ENCODE measurements at places on chromosomes 1 and 21.

GRCh38 chr1:8061210-8061609, 35.1 kb upstream of the ERRFI1 start:
- peak; percentile 95 for DNase-seq

DNA sequence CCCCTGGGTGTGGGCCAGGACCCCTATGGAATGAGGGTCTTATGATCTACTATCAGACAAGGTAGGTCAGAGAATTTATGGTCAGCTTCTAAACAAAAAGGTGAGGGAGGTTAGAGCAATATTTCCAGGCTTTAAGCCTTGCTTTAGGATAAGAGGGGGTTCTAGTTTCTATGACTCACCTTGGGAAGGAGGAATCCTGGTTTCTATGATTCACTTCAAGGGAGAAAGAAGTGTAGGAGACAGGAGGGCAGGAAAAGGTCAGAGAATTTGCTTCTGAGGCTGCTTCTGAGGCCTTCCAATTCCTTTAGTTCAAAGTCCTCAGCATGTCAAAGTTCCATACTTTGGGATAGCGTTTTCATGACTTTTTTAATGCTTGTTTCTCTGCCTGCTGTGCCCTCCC, 35.2 kb downstream of the RGL1 start:
- DNase-seq = no peak

DNA sequence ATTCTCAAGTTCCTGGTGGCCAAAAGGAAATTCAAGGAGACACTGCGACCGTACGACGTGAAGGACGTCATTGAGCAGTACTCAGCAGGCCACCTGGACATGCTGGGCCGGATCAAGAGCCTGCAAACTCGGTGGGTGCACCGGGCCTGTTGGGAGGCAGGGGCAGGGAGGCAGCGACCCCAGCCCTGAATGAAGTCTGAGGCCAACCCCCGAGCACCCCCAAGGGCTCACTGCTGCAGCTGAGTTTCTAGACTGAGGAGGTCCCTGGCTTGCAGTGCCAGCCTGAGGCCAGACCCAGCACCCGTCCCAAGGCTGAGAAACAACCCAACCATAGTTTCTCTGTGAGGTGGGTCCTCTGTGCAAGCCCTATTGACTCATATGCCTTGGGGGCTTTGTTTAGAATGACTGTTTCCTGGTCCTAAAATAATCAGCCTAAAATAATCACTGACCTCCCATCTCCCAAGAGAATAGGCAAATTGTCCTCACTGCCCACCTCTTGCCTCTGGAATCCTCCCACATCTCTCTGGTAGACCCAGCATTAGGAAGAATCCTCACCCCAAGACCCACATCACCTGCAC, 27.1 kb downstream of the CITED4 start:
- no peak for DNase-seq

DNA sequence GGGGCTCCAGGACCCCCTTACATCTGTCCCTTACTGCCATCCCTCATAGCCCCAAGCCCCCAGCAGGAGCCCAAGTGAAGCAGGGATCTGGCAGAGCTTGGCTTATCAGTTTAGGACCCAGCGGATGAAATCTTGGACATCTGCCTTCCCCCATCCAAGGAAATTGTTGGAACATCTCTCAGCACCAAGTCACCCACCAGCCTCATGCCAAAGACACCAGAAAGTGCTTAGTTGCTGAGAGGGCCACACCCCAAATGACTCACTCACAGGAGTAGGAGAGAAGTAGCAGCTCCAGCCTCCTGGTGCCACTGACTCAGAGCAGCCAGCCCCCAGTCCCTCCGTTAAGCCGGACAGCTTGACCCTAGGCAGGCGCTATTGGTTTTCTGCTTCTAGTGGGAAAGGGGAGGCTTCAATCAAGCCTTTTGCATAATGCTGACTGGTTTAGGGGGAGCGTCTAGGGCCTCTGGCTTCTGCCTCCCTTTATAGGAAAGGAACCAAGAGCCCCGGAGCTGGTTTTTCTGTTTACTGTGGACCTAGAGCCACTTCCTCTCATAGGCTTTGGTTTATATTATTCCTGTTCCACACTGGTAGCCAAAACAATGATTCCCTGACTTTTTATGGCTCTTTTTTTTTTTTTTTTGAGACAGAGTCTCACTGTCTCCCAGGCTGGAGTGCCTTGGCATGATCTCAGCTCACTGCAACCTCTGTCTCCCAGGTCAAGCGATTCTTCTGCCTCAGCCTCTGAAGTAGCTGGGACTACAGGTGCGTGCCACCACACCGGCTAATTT, 114.2 kb upstream of the IPO9 start:
- peak; percentile 98 for DNase-seq

DNA sequence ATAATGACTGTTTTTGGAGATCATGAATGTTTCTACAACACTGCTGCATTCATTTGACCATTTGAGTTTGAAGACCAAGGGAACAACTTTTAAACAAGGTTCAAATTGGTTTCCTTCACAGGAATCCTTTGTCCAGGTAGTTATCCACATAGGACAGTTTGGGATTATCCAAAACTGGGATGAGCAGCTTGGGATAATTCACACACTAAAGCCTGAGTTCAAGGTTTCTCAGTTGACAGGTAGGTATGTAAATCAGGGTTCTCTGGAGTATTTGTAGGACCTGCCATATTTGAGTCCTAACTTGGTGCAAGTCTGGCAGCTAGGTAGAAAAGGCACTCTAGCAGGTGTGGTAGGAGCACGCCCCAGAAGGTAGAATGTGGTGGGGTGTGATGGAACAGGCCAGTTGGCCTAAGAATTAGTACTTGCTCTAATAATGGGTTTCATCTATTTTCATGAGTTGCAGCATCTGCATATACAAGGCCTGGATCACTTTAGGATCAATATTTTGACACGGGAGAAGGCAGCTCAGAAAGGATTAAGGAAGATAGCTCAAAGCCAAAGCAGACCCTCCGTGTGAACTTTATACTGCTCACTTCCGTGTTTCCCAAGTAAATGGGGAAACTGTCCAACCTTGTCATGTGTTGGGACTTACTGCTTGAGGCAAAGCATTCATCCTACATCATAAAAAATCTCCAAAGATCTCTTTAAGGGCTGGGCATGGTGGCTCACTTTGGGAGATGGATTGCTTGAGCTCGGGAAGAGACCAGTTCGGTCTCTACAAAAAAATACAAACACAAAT, 14.1 kb upstream of the RAB42 start:
- no peak for DNase-seq

- DNase-seq = peak; percentile 46
Measured at GRCh38 chr21:46477765-46478164, 19.1 kb downstream of the DIP2A start.

GRCh38 chr1:9280015-9280860, 12.5 kb upstream of the SPSB1 start:
- peak; percentile 89 for DNase-seq

DNA sequence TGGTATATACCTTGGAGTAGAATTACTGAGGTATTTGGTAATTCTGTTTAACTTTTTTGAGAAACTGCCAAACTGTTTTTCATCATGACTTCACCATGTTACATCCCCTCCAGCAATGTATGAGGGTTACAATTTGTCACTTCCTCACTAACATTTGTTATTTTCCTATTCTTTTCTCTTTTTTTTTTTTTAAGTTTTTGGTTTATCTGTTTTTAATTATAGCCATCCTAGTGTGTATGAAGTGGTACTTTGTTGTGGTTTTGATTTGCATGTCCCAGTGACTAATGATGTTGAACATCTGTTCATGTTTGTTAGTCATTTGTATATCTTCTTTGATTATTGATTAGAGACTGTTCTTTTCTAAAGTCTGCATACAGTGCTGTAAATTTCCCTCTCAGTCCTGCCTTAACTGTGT, 147.3 kb downstream of the HS2ST1 start:
- peak; percentile 57 for DNase-seq

GRCh38 chr1:75615613-75616435, 4.9 kb upstream of the SLC44A5 start:
- peak; percentile 40 for DNase-seq

- DNase-seq = no peak
Measured at GRCh38 chr1:61081144-61081685, 1.1 kb upstream of the NFIA start.

DNA sequence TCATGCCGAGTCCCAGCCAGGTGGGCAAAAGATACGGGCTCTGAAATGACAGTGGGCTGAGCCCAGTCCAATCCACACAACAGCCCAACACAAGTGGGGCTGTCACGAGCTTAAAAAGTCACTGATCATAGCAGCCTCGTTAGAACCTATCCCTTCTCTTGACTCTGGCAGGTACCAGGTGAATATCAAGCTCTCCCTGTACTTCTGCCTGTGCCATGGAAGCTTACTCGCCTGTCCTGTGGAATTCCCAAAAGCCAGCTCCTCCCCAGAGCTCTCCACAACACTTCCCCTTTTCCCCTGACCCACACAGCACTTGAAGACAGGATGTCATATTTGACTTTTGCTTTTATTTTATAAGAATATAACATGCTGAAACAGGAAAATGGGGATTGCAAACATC, 5.9 kb downstream of the RGS16 start:
- DNase-seq = no peak

DNA sequence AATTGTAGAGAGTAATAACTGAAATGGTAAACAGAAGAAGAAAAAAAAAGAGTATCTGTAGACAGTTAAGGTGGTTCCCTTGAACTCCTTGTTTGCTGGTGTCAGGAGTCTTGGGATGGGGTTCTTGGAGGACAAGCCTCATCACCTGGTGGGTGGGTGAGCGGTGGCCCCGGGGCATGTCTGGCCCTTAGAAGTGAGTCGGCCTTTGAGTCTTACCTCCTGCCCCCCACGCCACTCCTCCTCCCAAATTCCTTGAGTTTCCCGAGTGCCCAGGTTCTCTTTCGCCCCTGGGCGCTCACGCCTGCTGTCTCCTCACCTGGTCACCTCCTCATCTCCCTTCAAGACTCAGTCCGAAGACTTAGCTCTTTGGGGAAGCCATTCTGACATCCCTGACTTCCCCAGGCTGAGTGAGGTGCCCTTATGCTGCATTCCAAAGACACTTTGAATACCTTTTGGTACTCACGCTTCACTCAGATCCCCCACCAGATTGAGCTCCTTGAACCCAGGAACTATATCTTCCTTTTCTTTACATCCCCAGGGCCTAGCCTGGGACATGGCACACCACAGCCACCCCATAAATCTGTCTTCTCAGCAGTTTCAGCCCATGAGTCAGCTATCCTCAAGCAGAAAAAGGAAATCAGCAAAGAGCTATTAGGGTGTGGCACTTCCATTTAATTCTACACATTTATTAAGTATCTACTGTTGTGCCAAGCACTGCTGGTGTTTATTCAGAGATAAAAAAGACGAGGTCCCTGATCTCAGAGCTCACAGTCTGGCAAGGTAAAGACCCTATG, 13.5 kb upstream of the IKBKE start:
- no peak for DNase-seq

GRCh38 chr1:231493421-231494185, 34.9 kb upstream of the TSNAX start:
- peak; percentile 17 for DNase-seq

- DNase-seq = peak; percentile 65
Measured at GRCh38 chr1:246161626-246162025, 345.5 kb downstream of the SMYD3 start.

GRCh38 chr1:109197158-109198042, 16.3 kb upstream of the SARS1 start:
- DNase-seq = peak; percentile 93

DNA sequence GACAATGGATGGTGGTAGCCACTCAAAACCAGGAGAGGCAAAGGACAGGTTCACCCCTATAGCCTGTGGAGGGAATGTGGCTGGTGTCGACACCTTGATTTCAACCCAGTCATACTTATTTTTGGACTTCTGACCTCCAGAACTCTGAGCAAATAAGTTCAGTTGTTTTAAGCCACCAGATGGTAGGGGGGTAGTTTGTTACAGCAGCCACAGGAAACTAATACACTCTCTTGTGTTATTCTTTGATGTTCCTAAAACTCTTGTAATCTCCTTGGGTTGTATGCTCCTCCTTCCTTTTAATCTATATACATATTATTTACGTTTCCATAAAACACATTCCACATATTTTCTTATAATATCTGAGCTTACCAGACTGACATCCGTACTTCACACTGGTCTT, 65.9 kb downstream of the ZBTB18 start:
- DNase-seq = no peak

DNA sequence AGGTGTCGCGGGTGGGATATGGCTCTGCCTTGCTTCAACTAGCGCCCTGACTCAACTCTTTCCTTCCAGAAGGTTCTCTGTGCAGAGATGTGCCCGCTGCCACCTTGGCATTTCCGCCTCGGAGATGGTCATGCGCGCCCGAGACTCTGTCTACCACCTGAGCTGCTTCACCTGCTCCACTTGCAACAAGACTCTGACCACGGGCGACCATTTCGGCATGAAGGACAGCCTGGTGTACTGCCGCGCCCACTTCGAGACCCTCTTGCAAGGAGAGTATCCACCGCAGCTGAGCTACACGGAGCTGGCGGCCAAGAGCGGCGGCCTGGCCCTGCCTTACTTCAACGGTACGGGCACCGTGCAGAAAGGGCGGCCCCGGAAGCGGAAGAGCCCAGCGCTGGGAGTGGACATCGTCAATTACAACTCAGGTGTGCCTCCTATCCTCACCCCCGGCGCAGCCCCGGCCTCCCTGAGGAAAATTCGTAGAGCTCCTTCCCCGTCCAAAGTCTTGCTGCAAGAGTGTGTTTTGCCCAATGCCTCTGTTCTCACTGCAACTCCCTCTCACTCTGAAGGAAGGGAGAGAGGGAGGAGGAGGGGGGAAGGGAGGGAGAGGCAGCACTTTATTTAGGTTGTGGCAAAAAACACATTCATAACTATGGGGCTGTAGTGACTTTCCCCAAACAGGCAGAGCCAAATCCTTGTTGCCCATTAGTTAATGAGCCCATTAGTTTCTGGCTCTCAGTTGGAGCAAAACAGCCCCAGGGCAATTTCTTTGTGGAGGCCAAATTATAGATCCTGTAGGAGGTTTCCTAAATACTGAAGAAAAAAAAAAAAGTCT, 4.3 kb downstream of the LHX9 start:
- DNase-seq = no peak

DNA sequence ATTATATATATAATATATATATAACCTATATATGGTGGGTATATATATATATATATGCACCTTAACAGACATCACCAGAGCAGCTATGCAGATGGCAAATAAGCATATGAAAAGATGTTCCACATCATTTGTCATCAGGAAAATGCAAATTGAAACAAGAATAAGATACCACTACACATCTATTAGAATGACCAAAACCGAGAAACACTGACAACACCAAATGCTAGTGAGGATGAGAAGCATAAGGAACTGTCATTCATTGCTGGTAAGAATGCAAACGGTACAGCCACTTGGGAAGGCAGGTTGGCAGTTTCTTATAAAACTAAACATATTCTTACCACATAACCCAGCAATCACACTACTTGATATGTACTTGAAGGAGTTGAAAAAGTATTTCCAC, 219.8 kb upstream of the PRMT6 start:
- DNase-seq = no peak

GRCh38 chr1:154880671-154881070, 10.6 kb upstream of the KCNN3 start:
- DNase-seq = no peak

DNA sequence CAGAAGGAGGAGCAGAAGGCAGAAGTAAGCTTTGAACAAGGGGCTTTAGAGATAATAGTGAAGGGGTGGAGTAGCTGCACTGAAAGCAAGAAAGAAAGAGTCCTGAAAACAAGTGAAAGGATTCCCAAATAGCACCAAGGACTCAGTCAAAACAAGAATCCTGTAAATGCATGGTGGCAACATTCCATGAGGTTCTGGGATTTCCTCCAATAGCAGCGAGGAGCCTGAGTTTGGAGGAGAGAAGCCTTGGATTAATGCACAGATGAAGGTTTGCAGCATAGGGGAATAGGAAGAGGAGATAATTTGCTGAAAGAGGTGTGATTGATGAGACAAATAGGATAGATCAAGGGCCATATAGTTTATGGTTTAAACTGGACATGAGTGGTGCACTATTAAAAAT, 10.9 kb downstream of the KRTAP22-2 start:
- DNase-seq = no peak

Measured in fibroblast of gingiva (primary cell).